ENCODE measurements at places on chromosomes 6 and 20. TPM values are rescaled to one million over a fixed set of nuclear protein-coding genes. Genes with fewer than 3 reads are reported as not detected.

- H3K4me1 ChIP-seq, result peaks cover 10% of the 10 kb centered on the region
- H3K36me3 ChIP-seq, result no peaks in the 10 kb centered on the region
- no peak for DNase-seq
- peak overlapping the region; percentile 79 for H3K27ac ChIP-seq
Measured at GRCh38 chr6:34390531-34391472, 1.7 kb downstream of the NUDT3 start.

DNA sequence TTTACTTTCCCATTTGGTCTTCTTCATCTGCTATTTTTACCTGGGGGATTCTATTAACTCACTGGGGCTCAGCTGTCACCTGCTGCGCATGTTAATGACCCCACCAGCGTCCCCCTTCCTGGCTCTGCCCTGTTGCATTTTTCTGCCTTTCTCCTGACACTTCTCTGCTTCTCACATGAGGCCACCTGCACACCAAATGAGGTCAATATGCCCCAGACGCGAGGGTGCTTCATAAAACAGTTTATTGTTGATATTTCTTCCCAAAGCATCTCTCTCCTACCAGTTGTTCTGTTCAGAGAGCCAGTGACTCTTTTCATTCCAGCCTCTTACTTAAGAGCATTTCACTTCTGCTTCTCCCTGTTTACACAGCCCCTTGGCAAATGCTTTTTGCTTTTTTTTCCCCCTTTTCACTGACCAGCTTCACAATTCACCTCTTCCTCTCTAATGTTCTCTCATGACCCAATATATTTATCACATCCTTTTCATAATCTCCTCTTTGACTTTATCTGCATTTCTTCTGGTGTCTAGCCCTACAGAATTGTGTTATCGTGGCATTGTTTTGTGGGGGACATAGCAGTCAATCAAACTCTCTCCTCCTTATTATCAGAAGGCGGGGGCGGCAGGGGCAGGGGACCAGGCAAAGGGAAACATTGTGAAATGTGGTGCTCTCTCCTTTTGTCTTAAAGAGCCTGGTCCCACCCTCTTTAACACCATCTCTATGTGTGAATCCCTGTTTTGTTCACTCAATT, 545.8 kb upstream of the CITED2 start:
- no peaks in the 10 kb centered on the region for H3K4me1 ChIP-seq
- H3K36me3 ChIP-seq, result no peaks in the 10 kb centered on the region
- H3K4me3 ChIP-seq, result no peak overlapping the region
- no peak overlapping the region for H3K27ac ChIP-seq
- no peak for DNase-seq

GRCh38 chr6:44271406-44271723, 1.1 kb downstream of the TMEM151B start:
- no peaks in the 10 kb centered on the region for H3K4me1 ChIP-seq
- H3K27me3 ChIP-seq, result peaks cover 51% of the 10 kb centered on the region
- no peak for DNase-seq
- H3K27ac ChIP-seq, result no peak overlapping the region
- H3K4me3 ChIP-seq, result no peak overlapping the region

DNA sequence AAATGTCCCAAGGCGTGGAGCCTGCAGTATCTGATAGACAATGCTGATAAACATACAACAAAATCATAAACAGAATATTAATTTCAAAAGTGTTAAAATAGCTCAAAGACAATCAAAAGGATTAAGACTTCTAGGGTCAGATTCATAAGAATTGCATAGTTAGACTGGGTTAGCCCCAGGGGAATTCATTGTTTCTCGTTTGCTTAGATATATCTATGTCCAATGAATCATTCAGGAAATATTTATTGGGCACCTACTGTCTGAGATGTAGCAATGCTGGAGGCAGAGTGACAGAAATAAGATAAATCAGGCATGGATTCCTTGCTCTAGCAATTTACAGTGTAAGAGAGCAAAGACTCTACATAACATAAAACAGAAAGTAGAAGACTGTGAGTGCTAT, 124.4 kb upstream of the PRL start:
- H3K4me1 ChIP-seq, result no peaks in the 10 kb centered on the region
- no peak overlapping the region for H3K27ac ChIP-seq
- no peak overlapping the region for H3K4me3 ChIP-seq

DNA sequence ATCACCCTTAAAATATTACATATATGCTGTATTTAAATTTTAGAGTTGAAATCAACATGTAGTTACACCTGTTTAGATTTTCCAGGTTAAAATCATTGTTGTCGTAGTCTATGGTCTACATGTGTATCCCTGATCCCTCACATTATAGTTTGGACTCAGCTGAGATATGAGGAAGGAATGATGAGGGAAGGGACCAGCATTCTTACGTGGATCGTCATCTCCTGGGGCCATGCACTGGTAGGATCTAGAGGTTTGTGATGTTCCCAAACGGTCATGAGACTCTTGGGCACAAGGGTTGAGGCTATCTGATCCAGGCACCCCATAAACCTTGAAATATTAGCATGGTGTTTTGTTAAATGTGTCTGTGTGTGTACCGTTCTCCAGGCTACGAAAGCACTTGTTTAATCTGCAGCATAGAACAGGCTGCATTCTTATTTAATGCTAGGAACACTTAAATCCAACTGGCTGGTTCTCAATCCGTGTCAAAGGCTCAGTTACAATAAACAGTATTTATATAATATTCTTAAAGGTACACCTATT, 55.4 kb downstream of the IPCEF1 start:
- H3K27me3 ChIP-seq, result no peaks in the 10 kb centered on the region
- H3K4me3 ChIP-seq, result no peak overlapping the region
- no peak for DNase-seq
- peaks cover 8% of the 10 kb centered on the region for H3K4me1 ChIP-seq

Gene NKX2-2
- total RNA-seq, result not detected

Gene ELOVL4
- total RNA-seq, result 1.8 TPM

DNA sequence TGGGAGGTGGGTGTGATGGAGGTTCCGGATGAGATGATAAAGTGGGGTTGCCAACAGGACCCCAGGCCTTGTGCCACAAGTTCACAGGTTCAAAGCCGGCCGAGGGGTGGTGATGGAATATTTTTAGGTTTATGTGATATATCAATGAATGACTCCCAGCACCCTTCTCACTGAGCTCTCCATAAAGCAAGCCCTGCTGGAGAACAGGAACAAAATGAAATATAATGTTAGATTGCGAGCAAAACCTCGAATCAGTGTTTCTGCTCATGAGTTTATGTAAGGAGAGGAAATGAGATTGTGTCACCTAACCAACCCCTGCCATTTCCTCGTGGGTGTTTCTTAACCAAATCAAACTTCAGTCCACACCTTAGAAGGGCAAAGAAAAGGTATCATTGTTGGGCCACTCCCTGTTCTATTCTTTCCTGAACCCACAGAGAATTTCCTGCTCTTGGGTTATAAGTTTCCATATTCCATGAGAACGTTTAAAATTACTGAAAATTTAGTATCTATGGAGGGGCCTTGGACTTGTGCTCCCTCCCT, 192.2 kb upstream of the EXOC2 start:
- no peaks in the 10 kb centered on the region for H3K4me1 ChIP-seq
- H3K36me3 ChIP-seq, result no peaks in the 10 kb centered on the region
- H3K4me3 ChIP-seq, result no peak overlapping the region
- H3K27ac ChIP-seq, result no peak overlapping the region

- H3K4me1 ChIP-seq, result no peaks in the 10 kb centered on the region
- H3K27me3 ChIP-seq, result no peaks in the 10 kb centered on the region
- H3K27ac ChIP-seq, result no peak overlapping the region
- H3K36me3 ChIP-seq, result no peaks in the 10 kb centered on the region
Measured at GRCh38 chr6:96613291-96613999, 50.5 kb downstream of the FHL5 start.

DNA sequence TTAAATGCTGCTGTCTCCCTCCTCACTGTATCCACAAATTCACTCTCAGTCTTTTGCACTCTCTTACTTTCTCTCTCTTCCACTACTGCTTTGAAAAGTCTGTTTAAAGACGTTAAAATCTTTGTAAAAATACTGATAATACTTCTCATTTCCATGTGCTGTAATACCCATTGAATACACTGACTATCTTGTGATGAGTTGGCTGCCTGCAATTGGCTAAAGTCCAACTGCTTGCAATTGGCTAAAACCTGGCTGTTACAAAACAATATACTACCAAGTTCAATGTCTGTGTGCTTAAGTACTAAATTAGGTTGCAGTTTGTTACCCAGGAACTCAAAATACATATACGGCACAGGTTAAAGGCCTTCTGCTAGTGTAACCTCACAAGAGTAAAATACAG, 264.8 kb downstream of the THBS2 start:
- H3K4me3 ChIP-seq, result no peak overlapping the region
- no peak overlapping the region for H3K27ac ChIP-seq

Gene VSX1
- not detected for total RNA-seq

DNA sequence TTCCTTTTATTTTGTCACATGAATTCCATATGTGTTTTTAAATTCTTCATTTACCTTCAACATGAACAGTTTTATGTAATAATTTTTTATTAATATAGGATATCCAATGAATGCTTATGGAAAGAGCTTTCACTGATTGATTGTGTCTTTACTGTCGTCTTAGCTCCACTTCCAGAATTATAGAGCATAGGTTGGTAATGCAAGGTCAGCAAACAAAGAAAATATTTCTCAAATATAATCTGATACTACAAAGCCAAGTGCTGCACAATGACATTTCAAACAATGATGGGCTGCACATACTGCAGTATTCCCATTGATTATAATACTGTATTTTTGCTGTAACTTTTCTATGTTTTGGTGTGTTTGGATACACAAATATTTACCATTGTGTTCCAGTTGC, 275.7 kb upstream of the RSPO3 start:
- no peaks in the 10 kb centered on the region for H3K27me3 ChIP-seq
- no peaks in the 10 kb centered on the region for H3K36me3 ChIP-seq
- H3K4me1 ChIP-seq, result no peaks in the 10 kb centered on the region
- no peak for DNase-seq

Gene SLC4A11
- total RNA-seq, result 3.1 TPM

GRCh38 chr6:169427856-169428255, 174.2 kb upstream of the THBS2 start:
- H3K4me1 ChIP-seq, result no peaks in the 10 kb centered on the region
- no peak overlapping the region for H3K27ac ChIP-seq
- H3K4me3 ChIP-seq, result no peak overlapping the region
- no peaks in the 10 kb centered on the region for H3K27me3 ChIP-seq
- H3K36me3 ChIP-seq, result no peaks in the 10 kb centered on the region
- no peak for DNase-seq

DNA sequence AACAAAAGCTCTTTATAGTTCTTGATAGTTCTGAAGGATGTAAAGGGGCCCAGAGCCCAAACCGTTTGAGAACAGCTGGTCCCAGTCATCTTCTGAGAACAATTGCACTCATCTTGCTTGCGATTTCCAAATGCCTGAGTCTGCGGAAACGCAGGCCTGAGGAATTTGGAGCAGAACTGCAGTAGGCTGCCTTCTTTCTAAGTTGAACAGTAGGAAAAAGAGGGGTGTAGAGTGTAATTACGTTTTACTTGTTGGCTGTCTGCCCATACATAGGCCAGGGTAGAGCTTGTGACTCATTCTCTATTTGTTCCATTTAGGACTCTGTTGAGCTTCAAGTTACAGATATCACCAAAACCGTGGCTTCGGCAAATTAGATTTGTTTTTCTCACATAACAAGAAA, 42.0 kb upstream of the KIF16B start:
- H3K4me1 ChIP-seq, result no peaks in the 10 kb centered on the region
- H3K27me3 ChIP-seq, result no peaks in the 10 kb centered on the region
- H3K36me3 ChIP-seq, result no peaks in the 10 kb centered on the region
- H3K27ac ChIP-seq, result no peak overlapping the region

DNA sequence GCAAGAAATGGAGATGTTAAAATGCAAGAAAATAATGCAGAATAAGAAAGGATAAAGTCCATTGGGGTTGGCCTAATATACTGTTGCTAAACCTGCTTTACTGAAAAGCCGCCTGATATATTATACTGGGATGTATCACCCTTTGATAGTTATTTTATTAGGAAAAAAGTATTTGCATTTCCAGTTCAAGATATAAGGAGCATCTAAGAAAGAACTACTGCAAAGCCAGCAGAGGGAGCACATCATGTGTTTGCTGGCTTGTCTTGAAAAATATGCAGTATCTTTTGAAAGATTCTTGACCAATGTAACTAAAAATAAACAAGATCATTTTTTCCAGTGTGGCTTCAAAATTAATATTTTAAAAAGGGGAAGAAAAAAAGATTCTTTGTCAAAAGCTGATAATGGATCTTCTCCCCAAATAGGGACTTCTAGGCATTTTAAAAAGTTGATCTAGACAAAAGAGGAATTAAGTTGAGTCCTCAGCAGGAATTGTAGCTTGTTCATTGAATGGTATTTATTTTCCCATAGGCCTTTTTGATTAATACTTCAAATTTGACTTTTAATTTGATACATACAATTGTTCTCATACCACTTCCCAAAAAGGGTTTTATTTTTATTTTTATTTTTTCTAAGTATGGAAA, 214.9 kb downstream of the ZFAND3 start:
- H3K27me3 ChIP-seq, result no peaks in the 10 kb centered on the region
- H3K4me3 ChIP-seq, result no peak overlapping the region
- H3K36me3 ChIP-seq, result no peaks in the 10 kb centered on the region
- no peak for DNase-seq
- H3K4me1 ChIP-seq, result peaks cover 26% of the 10 kb centered on the region

Gene HSPA12B
- not detected for total RNA-seq

GRCh38 chr6:11623272-11623671, 85.7 kb downstream of the TMEM170B start:
- no peaks in the 10 kb centered on the region for H3K27me3 ChIP-seq
- no peak for DNase-seq
- no peaks in the 10 kb centered on the region for H3K36me3 ChIP-seq
- H3K4me1 ChIP-seq, result no peaks in the 10 kb centered on the region
- H3K27ac ChIP-seq, result no peak overlapping the region
- no peak overlapping the region for H3K4me3 ChIP-seq

DNA sequence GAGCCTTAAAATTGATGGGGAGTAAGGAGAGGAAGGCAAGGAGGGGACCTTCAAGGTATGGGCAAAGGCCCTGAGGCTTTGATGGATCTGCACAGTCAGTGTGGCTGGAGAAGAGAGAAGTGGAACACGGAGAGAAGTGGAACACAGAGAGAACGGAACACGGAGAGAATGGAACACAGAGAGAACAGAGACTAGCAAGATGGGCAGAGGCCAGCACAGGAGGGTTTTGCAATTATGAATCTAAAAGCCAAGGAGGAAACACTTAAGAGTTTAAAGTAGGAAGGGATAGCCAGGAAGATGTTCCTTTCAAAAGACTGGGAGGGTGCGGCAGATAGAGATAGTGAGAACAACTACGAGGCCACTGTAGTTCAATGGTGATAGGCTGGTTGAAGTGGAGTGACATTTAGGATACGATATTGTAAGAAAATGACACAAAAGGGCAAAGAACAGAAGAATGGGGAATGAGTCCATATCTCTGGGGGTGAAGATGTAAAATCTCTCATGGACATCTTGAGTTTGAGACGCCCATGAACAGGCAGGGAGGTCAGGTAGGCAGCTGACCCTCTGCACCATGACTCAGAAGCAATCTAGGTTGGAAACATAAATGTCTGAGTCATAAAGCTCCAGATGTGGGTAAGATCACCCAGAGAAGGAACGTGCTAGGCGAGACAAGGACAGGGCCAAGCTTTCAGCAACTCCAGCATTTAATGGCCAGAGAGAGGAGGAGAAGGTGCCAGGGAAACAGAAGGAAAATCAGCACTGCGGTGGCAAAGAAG, 25.4 kb downstream of the ZMYND8 start:
- H3K27me3 ChIP-seq, result no peaks in the 10 kb centered on the region
- peaks cover 33% of the 10 kb centered on the region for H3K4me1 ChIP-seq
- DNase-seq, result no peak
- peaks cover 12% of the 10 kb centered on the region for H3K36me3 ChIP-seq
- peak overlapping the region; percentile 41 for H3K27ac ChIP-seq

GRCh38 chr6:170003027-170003426, 251.6 kb downstream of the ERMARD start:
- H3K4me3 ChIP-seq, result no peak overlapping the region
- no peak overlapping the region for H3K27ac ChIP-seq
- no peak for DNase-seq
- no peaks in the 10 kb centered on the region for H3K4me1 ChIP-seq

Gene OOEP
- total RNA-seq, result not detected
